Smooth muscle cell of the pulmonary artery (primary cell): ENCODE measurements at places on chromosomes 2 and 18. TPM values are rescaled to one million over a fixed set of nuclear protein-coding genes. Genes with fewer than 3 reads are reported as not detected.

Gene FECH
- 30.4 and 57.7 TPM in 2 replicates for total RNA-seq

Gene GPR45
- not detected in 2 replicates for total RNA-seq

Gene TSGA10
- total RNA-seq, result 2.5 and 2.9 TPM in 2 replicates

Gene GLI2
- total RNA-seq, result 8.9 and 10.0 TPM in 2 replicates

Gene CFAP210
- total RNA-seq, result not detected in 2 replicates

Gene TSPYL6
- not detected in 2 replicates for total RNA-seq

Gene PLGLB1
- 0.33 and 0.40 TPM in 2 replicates for total RNA-seq

Gene C2orf78
- not detected in 2 replicates for total RNA-seq

Gene ALK
- total RNA-seq, result 0.07 TPM in 1 of 2 replicates, not detected in the other

Gene RAB10
- 124 and 130 TPM in 2 replicates for total RNA-seq

Gene KIAA2012
- not detected in 2 replicates for total RNA-seq

Gene CHRND
- total RNA-seq, result not detected in 2 replicates

Gene GPR75
- 1.5 and 2.4 TPM in 2 replicates for total RNA-seq

Gene ST6GAL2
- 0.03 and 0.07 TPM in 2 replicates for total RNA-seq

Gene ACMSD
- total RNA-seq, result not detected in 2 replicates

Gene PKP4
- 34.3 and 34.7 TPM in 2 replicates for total RNA-seq

Gene LAMA1
- 5.4 and 92.5 TPM in 2 replicates for total RNA-seq

Gene CCL20
- 0.13 TPM in 1 of 2 replicates, not detected in the other for total RNA-seq

Gene AP1S3
- 18.6 and 41.7 TPM in 2 replicates for total RNA-seq

Gene AGXT
- total RNA-seq, result not detected in 2 replicates

Gene MOGAT1
- total RNA-seq, result not detected in 2 replicates

Gene MXD1
- 6.9 and 11.5 TPM in 2 replicates for total RNA-seq

Gene L3MBTL4
- total RNA-seq, result 0.13 TPM in 1 of 2 replicates, not detected in the other

Gene KIF5C
- 0.10 and 0.13 TPM in 2 replicates for total RNA-seq

Gene ELOA2
- total RNA-seq, result not detected in 2 replicates

Gene DPY30
- 32.8 and 41.4 TPM in 2 replicates for total RNA-seq

Gene IL1RL1
- 4.3 and 40.2 TPM in 2 replicates for total RNA-seq

Gene TUBA3E
- total RNA-seq, result not detected in 2 replicates

Gene HNMT
- total RNA-seq, result 8.0 and 69.4 TPM in 2 replicates

Gene RAB6C
- total RNA-seq, result not detected in 2 replicates

Gene ARPC2
- total RNA-seq, result 259 and 300 TPM in 2 replicates

Gene LIMS3
- total RNA-seq, result 1.6 and 4.2 TPM in 2 replicates

Gene CREG2
- total RNA-seq, result 0.65 and 2.4 TPM in 2 replicates

Gene TUBB8B
- total RNA-seq, result not detected in 2 replicates

Gene RTP5
- not detected in 2 replicates for total RNA-seq

Gene HOXD4
- 0.46 and 4.6 TPM in 2 replicates for total RNA-seq

Gene SNTG2
- 0.07 and 0.26 TPM in 2 replicates for total RNA-seq

Gene LGALSL
- 4.5 and 7.4 TPM in 2 replicates for total RNA-seq

Gene UBXN2A
- 9.5 and 12.4 TPM in 2 replicates for total RNA-seq
